A549 (cell line): ENCODE measurements at places on chromosomes 4 and X.
A peak's percentile ranks its signal among the peaks of the same experiment; 100 is the strongest.

DNA sequence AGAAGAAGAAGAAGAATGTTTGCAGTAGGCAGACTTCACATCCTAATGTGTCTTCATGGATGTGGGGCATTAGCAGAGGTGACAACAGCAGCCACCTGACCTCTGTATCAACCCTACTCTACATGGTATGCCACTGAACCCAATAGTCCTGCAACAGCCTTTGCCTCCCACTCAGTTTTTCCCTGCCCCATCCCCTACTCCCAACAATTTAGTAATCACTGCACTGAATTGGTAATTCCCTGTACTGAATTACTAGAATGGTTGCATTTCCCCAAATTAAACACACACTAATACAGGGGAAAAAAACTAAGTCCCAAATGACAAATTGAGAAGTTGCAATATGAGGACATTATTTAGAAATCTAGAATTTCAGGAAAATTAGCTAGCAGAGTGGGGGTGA is 31.4 kb upstream of the FAM241A start:
- no peak for DNase-seq

GRCh38 chrX:143472347-143472938 is 44.8 kb downstream of the SPANXN3 start:
- DNase-seq = no peak

DNA sequence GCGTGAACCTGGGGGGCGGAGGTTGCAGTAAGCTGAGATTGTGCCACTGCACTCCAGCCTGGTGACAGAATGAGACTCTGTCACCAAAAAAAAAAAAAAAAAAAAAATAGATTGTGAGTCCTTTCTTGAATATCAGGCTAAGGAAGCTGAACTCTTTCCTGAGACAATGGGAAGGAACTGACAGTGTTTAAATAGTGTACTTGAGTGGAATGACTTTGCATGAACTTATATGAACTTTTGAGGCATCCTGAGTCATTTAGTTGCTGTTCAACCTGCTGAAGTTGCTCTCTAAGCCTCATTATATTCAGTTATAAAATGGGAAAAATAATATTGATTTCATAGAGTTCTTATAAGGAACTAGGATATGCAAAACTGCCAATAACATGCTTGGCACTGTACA is 79.3 kb upstream of the LIMCH1 start:
- no peak for DNase-seq

- DNase-seq = no peak
Observed at GRCh38 chrX:19840899-19841648, 46.3 kb downstream of the SH3KBP1 start.

DNA sequence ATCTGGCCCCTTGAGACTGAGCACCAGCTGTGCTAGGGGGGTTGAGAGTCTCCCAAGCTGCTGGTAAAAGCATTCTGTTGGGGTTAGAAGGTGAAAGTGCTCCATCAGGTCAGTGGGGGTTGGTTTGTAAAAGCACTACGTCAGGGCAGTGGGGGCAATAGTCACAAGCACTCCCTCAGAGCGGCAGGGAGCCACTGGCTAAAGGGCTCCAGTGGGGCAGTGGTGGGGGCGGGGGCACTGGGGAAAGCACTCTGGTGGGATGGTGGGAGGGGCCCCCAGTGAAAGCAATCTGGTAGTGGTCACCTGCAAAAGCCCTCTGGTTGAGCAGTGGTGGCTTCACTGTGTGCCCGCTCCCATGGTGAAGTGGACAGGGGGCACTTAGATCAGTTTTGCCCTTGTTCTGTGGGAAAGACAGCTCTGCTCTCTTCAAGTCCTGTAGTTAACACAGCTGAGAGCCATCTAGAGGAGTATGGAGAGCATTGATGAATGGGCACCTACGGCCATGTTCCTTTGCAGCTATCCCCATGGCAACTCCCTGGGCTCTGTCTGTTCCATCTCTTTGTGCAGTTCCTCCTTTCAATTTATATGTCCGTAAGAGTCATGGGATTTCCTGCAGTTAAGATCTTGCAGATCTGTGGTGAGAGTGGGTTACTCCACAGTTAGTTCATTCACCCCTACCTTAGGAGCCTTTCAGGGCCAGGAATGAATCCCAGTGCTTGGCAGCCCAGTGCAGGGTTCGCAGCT is 106.4 kb downstream of the SH3BGRL start:
- DNase-seq = no peak

DNA sequence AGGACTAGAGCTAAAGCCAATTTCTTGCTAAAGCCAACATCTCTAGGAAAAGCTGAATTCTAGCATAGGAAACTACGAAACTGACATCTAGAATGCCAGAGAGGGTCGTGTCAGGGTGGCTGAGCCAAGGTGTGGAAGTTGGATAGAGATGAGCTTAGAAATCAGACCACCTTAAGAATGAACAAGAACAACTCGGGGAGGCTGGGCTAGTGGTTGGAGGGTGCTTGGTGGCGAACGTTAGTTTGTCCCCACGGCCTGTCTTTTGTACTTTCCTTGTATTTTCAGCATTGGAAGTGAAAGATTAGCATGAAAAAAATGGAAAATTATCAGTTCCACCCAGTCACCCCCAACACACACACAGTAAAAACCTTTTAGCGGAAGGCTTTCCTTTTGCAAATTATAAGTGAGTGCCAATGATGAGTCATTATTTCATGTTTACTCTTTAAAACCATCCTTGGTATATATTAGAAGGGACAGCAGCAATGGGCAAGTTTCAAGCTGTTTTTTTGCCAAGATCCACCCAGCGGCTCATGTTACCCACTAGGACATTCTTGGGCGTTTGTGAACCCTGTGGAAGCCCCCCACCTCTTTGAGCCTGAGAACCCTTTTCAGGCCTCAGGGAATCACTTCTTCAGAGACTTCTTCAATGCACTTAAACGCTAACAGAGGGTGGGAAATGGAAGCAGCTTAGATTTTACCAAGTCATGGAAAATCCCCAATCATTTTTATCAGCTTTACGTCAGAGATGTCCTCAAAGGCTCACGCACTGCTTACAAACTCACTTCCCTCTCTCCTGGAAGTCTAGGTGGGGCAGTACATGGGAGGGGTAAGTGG is 4.9 kb upstream of the PPEF1 start:
- DNase-seq = peak; percentile 89

DNA sequence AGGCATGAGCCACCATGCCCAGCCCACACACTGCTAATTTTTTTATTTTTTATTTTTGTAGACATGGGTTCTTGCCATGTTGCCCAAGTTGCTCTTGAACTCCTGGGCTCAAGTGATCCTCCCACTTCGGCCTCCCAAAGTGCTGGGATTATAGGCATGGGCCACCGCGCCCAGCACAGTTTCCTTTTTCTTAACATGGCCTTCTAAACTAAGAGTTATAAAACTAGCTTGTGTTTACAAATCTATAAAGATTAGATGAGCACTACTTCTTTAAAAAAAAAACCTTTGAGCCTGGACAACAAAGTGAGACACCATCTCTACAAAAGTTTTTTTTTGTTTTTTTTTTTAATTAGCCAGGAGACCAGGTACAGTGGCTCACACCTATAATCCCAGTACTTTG is 10.7 kb downstream of the GRSF1 start:
- no peak for DNase-seq

DNA sequence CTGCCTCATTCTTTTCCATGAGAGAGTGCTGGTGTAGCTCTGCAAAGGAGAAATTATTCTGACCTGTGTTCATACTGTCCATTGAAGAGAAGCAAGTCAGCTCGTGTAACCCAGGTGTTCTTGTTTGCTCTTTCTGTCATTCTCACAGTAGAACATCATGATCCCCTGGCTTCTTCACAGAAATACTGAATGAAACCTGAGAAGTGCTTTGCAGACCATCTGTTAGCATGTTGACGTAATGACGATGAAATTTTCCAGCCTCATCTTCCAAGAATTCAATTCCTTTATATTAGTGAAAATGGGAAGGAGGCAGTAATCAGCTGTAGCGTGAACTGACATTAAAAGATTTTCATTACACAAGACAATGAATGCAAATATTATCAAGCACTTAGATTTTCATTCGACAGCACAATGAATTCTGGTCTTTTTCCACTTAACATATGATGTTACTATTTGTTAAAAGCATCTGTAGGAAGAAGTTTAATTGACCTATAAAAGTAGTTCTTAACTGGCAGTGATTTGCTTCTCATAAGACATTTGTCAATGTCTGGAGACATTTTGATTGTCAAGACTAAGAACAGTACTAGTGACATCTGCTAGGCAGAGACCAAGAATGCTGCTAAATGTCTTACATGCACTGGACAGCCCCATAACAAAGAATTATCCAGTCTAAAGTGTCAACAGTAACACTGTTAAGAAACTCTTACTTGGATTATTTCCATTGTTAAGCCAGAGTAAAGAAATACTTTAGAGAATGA is 246.3 kb downstream of the BANK1 start:
- DNase-seq = no peak

DNA sequence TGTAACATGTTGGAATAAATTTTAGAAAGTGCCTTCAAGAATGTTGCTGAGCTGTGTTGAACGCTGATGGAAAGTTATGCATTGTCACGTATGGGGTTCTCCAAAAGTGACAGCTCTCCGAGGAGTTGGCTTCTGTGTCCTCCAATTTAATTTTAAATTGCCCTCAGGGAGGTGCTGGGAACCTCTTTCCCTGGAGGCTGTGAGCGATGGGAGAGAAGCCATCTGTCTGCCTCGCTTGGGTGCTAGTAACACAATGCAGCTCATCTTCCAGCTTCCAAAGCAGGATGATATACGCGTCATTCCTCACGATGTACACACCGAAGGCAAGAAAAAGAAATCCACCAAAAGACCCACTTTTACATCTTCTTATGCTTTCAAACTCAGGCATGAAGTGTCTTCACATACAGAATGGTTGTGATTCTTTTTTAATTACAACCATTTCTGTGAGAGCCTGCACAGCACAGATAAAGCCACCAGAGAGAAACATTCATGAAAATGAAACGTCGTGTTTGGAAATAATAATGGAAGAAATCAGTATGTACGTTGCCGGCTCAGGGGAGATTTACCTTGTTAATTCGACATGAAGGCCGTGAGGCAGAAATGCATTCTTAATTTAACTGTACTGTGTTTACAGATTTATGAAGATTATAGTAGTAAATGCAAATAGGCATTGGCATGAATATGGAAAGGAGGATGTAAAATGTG is 218.9 kb downstream of the ASMT start:
- DNase-seq = no peak

DNA sequence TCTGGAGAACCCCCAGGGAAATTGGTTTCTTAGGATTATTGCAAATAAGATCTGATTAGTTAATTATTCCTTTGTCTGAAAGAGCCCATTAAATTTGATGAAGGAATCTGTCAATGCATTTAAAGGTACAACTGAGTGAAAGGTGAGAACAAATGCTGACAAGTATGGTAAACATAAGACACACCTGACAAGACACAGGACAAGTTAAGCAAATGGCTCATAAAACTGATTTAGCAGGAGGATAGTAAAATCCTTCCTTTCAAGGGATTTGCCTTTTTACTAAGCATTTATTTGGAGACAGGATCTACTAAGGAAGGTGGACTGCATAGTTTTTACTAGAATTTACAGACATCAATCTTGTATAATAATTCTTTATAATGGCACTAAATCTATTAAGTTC is 553.9 kb downstream of the SPRY1 start:
- no peak for DNase-seq

- DNase-seq = no peak
Observed at GRCh38 chrX:115912372-115912897, 258.1 kb upstream of the AGTR2 start.

GRCh38 chrX:150719621-150720020 is 26.4 kb downstream of the MTMR1 start:
- no peak for DNase-seq

DNA sequence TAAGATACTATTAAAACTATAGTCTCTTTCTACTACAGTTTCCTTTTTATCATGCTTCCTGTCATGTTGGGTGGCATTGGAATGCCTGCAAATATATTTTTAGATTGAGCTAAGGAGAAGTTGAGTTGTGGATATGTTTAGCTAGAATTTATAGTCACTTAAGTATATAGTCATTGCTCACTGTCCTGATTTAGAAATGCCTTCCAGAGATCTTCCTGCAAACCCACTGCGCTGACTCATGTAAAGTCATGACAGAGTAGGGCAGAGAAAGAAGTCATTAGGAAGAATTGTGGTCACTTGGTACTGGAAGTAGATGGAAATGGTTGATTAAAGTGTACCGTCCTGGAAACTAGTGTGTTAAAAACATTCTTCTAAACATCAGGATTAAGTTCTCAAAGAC is 490.3 kb upstream of the PABPC4L start:
- no peak for DNase-seq

- no peak for DNase-seq
Observed at GRCh38 chr4:7628432-7628831, 193.7 kb upstream of the PSAPL1 start.

GRCh38 chr4:87974856-87975462 is 555 bp upstream of the SPP1 start:
- DNase-seq = peak; percentile 65

DNA sequence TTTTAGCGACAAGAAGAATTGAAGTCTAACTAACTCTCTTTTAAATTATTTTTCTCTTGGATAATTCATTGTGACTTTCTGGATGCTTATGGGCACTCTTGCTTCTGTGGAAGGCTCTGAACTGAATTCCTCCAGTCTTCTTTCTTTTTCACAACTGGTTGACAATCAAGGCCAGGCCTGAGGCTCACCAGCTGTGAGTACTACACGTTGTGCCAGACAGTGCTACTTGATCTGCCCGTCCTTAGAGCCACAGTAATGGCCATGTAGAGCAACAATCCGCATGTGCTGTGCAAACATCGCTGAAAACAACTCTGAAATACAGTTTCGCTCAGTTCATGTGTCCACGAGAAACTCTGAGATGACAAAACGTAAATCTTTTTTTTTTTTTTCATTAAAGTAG is 1336.3 kb upstream of the AGA start:
- no peak for DNase-seq
